ENCODE measurements at places on chromosomes 7 and 10. TPM values are rescaled to one million over a fixed set of nuclear protein-coding genes. Genes with fewer than 3 reads are reported as not detected.

SRRM3 gene
- total RNA-seq, result not detected

LDB3 gene
- total RNA-seq, result not detected

ANKRD2 gene
- total RNA-seq, result not detected

ADAP1 gene
- total RNA-seq, result 24.3 TPM

GPR15LG gene
- not detected for total RNA-seq

KLF14 gene
- total RNA-seq, result under 0.01 TPM

GDF10 gene
- not detected for total RNA-seq

RAB19 gene
- 1.5 TPM for total RNA-seq

SNX10 gene
- total RNA-seq, result 70.1 TPM

MOGAT3 gene
- not detected for total RNA-seq

WEE2 gene
- 0.31 TPM for total RNA-seq

MARVELD1 gene
- 5.5 TPM for total RNA-seq

CDK14 gene
- 11.1 TPM for total RNA-seq

UCMA gene
- not detected for total RNA-seq

DMBT1 gene
- total RNA-seq, result not detected

CCL24 gene
- total RNA-seq, result not detected

CALHM3 gene
- not detected for total RNA-seq

UFSP1 gene
- total RNA-seq, result 1.5 TPM

TMEM176B gene
- total RNA-seq, result 4.7 TPM

KLLN gene
- total RNA-seq, result 0.84 TPM

DGKB gene
- total RNA-seq, result not detected

CPA2 gene
- total RNA-seq, result not detected

HOXA2 gene
- 0.10 TPM for total RNA-seq

ADAM8 gene
- total RNA-seq, result 84.9 TPM

PVRIG gene
- total RNA-seq, result 13.9 TPM

FZD8 gene
- total RNA-seq, result 0.94 TPM

HNRNPF gene
- 118 TPM for total RNA-seq

CYP3A4 gene
- total RNA-seq, result not detected

HOXA4 gene
- total RNA-seq, result not detected

MUC3A gene
- total RNA-seq, result not detected

CALY gene
- total RNA-seq, result 0.73 TPM
